ENCODE measurements at places on chromosomes 5 and 9.

GRCh38 chr5:10973316-10973715 is 212.3 kb upstream of the DAP start:
- no peak for DNase-seq

DNA sequence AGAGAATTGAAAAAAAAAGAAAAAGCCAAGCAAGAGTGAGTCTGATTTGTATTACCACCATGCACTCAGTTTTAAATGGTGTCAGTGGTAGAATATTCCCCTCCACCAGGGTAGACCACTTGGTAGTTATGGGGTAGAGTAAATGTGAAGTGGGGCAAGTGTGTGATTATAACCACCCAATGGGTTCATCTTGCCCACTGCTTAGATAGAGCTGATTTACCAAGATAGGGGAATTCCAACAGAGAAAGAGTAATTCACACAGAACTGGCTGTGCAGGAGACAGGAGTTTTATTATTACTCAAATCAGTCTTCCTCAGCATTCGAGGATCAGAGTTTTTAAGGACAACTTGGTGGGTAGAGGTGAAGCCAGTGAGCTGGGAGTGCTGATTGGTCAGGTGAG is 113.3 kb upstream of the RAI14 start:
- DNase-seq = no peak

DNA sequence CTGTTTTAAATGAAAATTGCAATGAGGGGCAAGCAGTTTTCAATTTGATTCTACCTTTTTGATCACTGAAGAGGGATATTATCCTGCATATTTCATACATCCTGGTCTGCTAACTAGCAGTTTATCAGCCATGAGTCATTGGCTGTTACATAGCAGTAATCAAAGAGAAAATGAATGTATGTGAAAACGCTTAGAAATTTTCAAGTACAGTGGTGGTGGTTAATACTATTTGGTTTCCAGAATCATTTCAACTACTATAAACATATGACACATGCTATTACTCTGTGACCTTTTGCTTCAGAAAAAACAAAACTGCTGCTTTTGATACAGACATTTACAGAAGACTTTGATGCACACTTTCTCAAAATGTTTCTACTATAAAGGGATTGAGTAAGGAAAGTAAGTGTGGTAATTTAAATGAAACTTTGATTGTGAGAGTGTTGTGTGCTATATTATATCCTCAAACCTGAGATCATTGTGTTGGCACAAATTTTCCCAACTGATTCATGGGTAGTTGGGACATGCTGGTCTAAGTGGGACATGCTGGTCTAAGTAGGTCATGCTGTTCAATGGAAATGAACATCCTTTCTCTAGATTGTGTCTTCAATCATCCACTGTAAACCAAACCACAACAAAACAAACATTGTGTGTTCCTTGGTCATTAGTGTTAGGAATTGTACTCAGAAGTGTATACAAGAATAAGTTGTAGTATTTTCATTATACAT is 5.1 kb downstream of the RNF14 start:
- no peak for DNase-seq

DNA sequence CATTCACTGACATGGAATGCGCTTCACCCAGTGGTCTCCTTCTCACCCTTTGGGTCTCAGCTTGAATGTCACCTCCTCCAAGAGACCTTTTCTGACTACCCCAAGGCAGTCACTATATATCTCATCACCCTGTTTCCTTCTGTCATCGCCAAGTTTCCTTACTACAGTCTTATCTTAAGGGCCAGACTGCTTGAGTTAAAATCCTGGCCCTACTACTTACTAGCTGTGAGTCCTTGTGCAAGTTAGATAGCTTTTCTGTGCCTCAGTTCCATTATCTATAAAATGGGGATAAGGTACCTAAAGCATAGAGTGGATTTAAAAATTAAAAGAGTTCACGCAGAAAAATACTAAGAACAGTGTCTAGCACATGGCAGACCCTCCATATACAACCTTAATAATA is 132.4 kb downstream of the GABBR2 start:
- no peak for DNase-seq
